ENCODE measurements at places on chromosomes 13 and 19.

DNA sequence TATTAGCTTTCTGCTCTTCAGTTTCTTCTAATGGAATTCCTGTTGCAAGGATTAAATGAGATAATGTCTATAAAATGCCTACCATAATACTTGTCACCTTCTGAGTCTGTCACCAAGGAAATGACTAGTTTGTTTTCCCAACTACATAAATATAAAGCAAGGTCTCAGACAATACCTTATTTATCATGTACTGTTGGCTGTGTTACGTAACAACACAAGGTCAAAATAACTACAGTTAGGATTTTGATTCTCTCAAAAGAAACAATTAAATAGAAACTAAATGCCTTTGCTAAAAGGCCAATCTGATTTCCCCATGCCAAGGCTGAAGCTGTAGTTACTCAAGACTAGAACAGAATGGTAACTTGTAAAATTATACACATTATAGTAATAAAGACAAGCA is 134.5 kb downstream of the PCDH9 start:
- no peak for DNase-seq

GRCh38 chr19:33416307-33417215 is 43.1 kb downstream of the CEBPG start:
- no peak for DNase-seq

- DNase-seq, result no peak
Observed at GRCh38 chr19:18322318-18322758, 538 bp downstream of the LSM4 start.

DNA sequence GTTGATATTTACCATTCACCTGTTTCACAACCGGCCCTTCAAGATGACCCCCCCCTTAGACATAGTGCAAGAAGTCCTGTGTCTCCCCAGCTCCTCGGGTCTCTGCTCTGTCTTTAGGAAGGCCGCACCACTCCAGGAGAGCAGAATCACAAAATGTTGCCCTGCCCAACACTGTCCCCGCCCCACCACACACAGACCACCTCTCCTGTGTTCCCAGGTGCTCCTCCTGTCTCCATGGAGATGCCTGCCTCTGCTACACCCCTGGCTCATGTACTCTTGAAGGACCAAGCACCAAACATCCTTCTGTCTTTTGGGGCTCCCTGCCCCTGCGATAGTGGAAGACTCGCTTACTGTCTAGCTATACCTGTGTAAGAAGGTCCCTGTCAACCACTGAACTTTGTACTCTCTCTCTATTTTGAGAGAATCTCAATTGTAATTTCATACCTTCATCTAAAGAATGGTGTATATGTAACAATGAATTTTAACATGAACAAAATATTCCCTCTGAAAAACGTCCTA is 9.6 kb upstream of the TNFRSF19 start:
- no peak for DNase-seq

DNA sequence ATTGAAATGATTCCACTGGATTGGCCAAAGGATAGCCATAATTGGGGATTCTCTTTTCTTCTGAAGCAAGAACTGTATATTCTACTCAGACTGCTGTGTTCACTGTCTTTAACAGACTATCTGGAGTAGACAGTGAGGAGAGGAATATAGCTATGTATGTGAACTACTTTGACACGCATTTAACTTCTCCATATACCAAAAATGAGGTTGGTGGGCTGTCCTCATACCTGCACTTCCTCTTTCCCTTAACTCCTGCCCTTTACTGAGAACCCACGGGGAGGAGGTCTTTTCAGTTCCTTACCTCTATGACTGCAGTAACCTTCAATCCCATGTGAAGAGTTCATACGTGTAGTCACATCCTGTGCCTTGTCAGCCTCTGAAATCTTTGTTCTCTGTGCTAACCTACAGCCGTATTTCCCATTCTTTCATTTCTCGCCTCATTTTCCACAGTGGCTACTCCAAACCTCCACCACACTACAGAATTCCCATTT is 305.8 kb downstream of the MTUS2 start:
- DNase-seq, result no peak

GRCh38 chr19:13069415-13070359 is 33.0 kb downstream of the LYL1 start:
- DNase-seq, result no peak

DNA sequence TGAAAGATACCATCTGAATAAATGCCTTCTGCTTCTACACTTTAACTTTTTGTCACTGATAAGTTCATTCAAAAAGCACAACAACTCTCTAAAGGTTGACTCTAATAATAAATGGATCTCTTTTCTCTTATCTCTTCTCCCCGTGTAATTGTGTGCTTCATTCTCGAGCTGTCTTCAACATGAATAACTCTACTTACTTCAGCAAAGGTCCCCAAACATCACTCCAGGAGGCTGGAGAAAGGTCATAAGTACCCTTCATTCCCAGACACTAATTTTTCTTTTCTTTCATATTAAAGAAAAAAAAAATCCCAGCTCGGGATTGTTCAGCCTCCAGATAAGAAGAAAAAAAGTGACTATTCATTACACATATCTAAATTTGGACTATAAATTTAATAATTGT is 222.2 kb downstream of the FOXO1 start:
- DNase-seq, result no peak

DNA sequence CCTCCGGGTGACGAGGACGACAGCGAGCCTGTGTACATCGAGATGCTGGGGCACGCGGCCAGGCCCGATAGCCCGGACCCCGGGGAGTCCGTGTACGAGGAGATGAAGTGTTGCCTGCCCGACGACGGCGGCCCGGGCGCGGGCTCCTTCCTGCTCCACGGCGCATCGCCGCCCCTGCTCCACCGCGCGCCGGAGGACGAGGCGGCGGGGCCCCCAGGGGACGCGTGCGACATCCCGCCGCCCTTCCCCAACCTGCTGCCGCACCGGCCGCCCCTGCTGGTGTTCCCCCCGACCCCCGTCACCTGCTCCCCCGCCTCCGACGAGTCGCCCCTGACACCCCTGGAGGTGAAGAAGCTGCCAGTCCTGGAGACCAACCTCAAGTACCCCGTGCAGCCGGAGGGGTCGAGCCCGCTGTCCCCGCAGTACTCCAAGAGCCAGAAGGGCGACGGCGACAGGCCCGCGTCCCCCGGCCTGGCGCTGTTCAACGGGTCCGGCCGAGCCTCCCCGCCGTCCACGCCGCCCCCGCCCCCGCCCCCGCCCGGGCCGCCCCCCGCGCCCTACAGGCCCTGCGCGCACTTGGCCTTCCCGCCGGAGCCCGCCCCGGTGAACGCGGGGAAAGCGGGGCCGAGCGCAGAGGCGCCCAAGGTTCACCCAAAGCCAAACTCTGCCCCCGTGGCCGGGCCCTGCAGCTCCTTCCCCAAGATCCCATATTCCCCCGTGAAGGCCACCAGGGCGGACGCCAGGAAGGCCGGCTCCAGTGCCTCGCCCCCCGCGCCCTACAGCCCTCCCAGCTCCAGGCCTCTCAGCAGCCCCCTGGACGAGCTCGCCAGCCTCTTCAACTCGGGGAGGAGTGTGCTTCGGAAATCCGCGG is 511.3 kb downstream of the MYO16 start:
- peak; percentile 65 for DNase-seq

GRCh38 chr19:48608798-48609263 is 2.3 kb downstream of the SPACA4 start:
- no peak for DNase-seq

- DNase-seq, result no peak
Observed at GRCh38 chr13:70523622-70524021, 415.4 kb upstream of the KLHL1 start.

GRCh38 chr19:55443045-55443823 is at the start of gene SHISA7:
SHISA7 (minus strand) TSS chr19:55443300; CDS start chr19:55442863, 437 bp downstream.
- no peak for DNase-seq

DNA sequence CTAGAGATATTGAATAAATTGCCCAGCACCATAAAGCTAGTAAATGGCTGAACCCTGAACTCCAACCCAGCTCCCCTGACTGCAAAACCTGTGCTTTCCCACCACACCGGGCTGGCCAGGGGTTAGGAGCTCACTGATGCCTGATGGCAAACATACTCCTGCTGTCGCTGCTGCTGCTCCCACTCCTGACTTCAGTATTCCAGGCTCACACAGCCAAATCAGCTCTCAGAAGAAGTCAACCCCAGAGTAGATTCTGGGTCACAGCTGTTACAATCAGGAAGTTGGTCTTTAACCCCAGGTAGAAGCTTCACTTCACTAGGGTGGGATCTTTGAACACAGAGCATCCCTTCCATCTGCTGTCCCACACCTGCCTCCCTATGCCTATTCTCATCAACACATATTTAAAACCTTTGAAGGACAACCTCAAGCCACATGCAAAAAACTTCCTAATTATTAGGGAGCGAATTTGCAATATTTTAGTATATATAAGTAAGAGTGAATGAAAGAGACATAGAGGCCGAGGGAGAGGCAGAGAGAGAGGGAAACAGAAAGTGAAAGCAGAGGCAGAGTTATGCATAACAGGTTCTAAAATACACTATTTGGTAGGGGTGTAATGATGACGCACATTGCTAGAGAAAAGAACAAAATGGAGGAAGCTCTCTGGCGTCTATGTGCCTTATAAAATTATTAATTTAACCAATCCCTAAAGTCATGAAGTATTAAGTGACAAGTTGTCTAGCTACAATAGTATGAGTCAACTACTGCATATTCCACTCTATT is 99.4 kb upstream of the SERP2 start:
- no peak for DNase-seq

DNA sequence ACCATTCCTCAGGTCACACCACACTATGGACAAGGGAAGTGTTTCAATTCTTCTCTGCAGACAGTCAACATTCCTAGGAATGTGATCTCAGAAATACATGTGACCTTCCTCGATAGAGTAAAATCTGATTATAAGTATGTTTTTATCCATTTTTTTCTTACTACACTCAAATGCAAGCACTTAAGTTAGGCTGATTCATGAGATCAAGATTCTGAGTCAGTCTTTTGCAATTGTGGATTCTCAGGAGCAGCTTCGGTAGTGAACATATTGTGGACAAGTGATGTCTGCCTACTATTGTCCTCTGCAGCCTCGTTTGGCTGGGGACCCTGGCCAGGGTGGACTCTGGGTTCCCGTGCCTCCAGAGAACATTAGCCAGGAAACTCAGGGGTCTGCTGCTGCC is 3.2 kb downstream of the SERPINE3 start:
- DNase-seq, result no peak

- no peak for DNase-seq
Observed at GRCh38 chr13:32907211-32907610, 109.0 kb upstream of the KL start.

DNA sequence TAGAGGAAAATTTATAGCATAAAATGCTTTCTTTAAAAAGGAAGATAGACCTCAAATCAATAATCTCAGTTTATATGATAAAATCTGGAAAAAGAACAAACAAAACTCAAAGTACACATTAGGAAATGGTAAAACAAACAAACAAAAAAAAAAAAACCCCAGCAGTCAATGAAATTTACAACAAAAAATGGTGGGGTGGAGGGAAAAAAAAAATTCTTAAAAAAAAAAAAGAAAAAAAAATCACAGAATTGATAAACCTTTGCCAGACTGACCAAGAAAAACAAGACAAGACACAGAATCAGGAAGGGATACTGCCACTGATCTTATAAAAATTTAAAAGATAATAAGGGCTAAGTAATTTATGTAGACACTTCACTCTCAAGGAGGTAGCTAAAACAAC is 11.2 kb downstream of the TUBGCP3 start:
- no peak for DNase-seq

Measured in right forelimb (tissue), 1 donor.